NCI-H1417 treated with DMSO at 0.1 percent for 48 hours (cell line): ENCODE measurements at places on chromosomes 13 and 19.

DNA sequence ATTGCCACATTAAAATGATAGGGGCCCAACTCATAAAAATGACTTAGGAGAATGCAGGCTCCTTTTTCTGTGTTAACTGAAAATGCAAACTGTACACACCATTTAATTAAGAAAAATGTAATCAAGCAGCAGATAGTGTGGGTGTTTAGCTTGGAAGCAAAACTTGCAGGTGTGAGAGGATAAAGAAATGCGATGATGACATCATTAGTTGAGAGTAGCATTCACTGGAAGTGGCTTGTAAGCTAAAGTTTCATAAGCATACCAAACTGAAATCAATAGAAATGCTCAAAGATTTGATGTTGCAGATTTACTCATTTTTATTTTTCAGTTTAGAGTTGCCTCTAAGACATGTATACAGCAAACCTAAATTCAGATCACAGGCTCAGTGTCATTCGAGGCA is 86.6 kb downstream of the PRR20E start:
- no peak for DNase-seq

- no peak for DNase-seq
Observed at GRCh38 chr19:2476451-2477140, 669 bp downstream of the GADD45B start.

DNA sequence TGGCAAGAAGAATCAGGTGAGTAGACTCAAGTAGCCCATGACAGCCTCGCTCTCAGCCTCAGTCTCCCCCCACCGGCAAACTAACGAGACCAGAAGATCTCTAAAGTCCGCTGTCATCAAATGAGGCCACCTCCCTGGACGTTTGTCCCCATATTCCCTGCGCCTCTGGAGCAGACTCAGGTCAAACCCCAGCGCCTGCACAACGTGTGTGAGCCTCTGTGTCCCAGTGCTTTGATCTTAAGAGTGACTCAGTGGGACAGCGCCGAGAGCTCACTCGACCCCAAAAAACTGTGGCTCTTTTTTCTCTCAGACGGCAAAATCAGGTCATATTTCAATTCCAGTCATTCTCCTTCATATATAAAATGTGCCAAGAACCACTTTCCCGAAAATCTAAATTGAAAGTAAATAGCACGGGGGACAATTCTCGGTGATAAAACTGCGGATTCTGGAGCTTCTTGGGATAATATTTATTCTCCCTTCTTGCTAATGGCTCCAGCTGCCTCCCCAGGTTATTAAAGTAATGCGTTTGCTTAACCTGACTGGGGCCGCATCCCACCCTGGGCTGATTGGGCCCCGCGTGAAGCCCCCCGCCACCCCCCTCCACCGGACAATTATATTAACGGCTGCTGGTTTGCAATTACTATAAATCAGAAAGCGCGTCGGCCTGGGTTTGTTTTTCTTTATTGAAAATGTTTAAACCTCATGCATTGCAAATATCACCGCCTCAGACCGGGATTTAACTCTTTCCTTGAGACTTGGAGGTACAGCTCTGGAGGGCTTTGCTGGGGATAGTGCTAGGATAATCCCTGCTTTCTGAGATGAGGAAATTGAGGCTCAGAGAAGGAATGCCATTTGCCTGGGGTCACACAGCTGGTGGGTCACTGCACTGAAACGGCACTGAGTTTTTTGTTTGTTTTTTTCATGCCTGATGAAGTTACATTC is 37.5 kb upstream of the ZNRF4 start:
- no peak for DNase-seq

- DNase-seq: no peak
Observed at GRCh38 chr13:43877766-43878165, 1.8 kb downstream of the CCDC122 start.

GRCh38 chr19:391726-392374 is 17.1 kb downstream of the C2CD4C start:
- DNase-seq: no peak

DNA sequence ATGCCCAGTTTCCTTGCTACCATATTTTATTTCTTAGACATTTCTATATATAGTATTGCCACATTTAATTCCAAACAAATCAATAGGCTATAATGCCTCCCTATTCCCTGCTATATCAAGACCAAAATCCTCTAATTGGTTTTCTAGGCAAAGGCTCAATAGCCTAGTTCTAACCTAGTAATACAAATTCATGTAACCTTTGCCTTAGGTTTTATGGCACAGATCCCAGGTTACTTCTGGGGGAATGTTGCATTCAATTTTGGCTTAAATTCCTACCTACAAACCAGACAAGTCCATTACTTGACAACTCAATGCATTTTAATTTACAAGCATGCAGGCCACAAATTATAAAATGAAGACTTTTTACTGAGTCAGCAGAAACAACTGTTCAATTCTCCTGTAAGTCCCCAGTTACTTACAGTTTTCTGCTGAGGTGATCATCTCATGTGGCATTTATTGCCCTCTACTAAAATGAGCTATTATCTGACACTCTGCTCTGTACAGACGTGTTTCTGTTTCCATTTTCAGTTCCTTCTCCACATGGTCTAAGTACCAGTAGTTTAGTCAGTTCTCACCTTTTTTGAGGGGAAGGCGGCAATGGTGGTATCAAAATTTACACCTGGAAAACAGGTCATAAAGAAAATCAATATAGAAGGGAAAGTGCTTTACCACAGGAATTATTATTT is 11.7 kb downstream of the KCNRG start:
- DNase-seq: no peak

- no peak for DNase-seq
Observed at GRCh38 chr19:38036707-38037611, 130.0 kb downstream of the SIPA1L3 start.

GRCh38 chr13:71864094-71864985 is 2.7 kb downstream of the DACH1 start:
- DNase-seq: no peak

- no peak for DNase-seq
Observed at GRCh38 chr19:10362259-10362658, 18.1 kb downstream of the TYK2 start.

DNA sequence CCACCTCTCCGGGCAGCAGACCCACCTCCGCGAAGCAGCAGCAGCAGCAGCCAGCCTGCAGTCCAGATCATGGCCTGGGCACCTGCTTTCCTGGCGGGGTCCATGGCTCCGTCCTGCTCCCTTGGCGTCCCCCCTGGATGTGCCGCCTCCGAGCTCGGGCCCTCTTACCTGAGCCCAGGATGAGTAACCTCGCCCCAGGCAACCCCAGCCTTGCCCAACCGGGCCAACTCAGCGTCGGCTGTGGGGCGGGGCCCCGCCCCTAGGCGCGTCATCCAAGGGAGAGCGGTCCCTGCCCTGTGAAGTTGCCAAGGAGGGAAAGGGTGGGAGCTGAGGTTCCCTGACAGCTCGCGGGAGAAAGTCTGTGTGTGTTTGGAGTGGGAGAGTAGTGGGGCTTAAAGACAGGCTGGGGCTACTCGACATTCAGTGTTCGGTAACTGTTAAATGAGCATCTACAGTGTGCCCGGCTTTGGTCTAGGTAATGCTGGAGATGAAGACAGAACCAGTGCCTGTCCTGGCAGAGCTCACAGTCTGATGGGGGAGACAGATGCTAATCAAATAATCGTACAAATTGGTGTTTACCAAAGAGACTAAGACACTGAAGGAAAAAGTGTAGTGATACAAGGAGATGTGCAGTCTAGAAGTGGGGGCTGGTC is at the start of gene LYPD3:
Gene LYPD3 (minus strand): TSS at position 141 of the 653 bp plus-strand sequence. CDS start 37 bp downstream, at position 104.
- DNase-seq: no peak

- no peak for DNase-seq
Observed at GRCh38 chr19:46474211-46474610, 2.8 kb upstream of the PNMA8A start.

GRCh38 chr13:51995677-51996551 is 15.3 kb downstream of the ATP7B start:
- no peak for DNase-seq

GRCh38 chr13:70339738-70340137 is 231.5 kb upstream of the KLHL1 start:
- DNase-seq: no peak

DNA sequence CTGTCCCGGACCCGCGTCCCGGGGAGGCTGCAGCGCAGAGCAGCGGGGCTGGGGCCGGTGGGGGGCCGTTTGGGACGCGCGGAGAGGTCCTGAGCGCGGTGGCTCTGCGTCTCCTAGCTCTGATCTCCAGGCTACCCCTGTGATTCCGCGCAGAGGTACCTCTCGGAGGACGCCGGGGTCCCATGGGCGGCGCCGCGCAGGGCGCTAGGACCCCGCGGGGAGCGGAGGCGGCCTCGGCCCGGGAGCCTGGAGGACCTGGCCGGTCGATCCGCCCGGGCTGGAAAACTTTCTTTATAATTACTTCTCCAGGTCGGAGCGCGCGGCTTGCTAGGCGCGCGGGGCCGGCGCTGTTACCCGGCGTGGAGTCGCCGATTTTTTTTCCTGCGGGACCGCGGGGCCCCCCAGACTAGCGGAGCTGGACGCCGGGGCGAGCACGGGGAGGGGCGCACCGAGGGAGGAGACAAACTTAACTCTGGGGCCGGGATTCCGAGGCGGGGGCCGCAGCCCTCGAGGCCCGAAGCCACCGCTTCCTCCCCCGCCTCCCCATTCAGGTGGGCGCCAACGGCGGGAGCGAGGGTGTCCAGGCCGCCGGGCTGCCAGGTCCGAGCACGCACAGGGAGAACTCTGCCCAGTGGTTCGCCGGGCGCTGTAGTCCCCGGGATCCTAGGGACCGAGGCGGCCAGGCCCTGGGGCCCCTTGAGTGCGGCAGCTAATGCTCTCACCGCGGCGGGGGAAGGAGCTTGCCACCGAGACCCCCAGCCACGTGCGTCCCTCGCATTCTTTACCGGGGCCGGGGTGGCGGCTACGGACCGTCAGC is 848 bp upstream of the CEBPA start:
- DNase-seq: no peak

- DNase-seq: no peak
Observed at GRCh38 chr13:94920578-94920977, 208.2 kb upstream of the SOX21 start.

GRCh38 chr19:30557212-30557611 is 185.0 kb downstream of the ZNF536 start:
- no peak for DNase-seq

- DNase-seq: no peak
Observed at GRCh38 chr19:2482354-2483038, 6.6 kb downstream of the GADD45B start.

DNA sequence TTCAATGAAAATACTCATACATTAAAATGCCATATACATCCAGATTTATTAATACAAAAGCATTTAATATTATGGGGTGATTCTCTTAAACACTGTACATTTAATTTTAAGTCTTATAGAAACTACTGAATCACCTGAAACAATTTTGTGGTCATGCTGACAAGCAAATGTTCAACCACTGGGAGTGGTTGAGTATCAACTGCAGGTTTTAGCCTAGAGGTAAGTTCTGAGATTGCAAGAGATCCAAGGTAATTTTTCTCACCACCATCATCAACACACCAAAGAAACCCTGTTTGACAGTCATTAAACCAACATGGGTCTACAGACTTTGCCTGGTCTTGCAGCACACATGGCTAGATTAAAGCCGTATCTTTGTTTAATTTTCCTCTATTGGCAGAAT is 196.3 kb downstream of the LHFPL6 start:
- no peak for DNase-seq

- DNase-seq: no peak
Observed at GRCh38 chr13:92657565-92657964, 569.0 kb upstream of the GPC6 start.

DNA sequence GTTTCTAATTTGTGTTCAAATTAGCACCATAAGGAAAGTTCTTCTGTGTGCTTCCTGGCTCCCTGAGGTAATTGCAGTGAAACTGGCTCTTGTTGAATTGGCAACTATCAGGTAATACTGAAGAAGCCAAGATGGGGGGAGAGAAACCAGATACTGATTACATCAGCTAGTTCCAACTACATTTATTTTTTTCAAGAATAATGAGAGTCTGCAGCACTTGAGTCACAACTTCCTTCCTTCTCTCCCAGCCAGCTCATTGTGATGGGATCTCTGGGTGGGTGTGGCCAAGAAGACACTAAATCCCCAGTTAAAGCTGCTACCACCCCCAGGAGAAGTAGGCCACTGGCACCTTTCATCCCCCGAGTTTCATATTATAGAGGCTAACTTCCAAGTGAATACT is 100.7 kb upstream of the RXFP2 start:
- no peak for DNase-seq

- DNase-seq: no peak
Observed at GRCh38 chr19:45823182-45823581, 8.1 kb upstream of the RSPH6A start.

GRCh38 chr19:48815870-48816501 is 5.2 kb upstream of the BCAT2 start:
- DNase-seq: no peak

GRCh38 chr13:85608255-85608829 is 190.9 kb downstream of the SLITRK6 start:
- no peak for DNase-seq

- DNase-seq: no peak
Observed at GRCh38 chr13:65829241-65830008, 1400.7 kb downstream of the PCDH9 start.

DNA sequence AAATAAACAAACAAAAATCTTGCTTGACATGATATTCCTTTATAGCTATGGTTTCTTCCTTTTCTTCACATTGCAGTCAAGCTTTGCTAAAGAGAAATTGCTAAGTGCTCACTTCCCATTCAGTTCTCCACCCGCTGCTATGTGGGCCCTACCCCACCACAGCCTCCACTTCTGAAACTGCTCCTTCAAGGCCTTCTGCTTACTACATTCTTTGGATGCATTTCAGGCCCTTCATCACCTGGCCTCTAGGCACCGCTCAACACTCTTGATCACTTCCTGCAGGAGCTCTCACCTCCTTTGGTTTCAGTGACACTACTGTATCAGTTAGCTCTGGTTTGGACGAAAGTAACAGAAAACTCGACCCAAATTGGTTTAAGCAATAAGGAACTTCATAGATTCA is 72.4 kb downstream of the KLF5 start:
- no peak for DNase-seq

GRCh38 chr19:16111909-16112752 is 442 bp downstream of the RAB8A start:
- DNase-seq: no peak

GRCh38 chr13:35977060-35977459 is 154.1 kb downstream of the DCLK1 start:
- no peak for DNase-seq

- DNase-seq: no peak
Observed at GRCh38 chr13:20721454-20722357, 18.2 kb downstream of the IL17D start.

GRCh38 chr19:35776102-35776788 is 881 bp downstream of the ARHGAP33 start:
- DNase-seq: no peak

GRCh38 chr19:40754611-40755247 is 3.7 kb downstream of the SNRPA start:
- DNase-seq: no peak

- no peak for DNase-seq
Observed at GRCh38 chr19:49324801-49325576, at the start of gene SLC6A16. SLC6A16 (minus strand) TSS chr19:49325191; CDS start chr19:49311347, 13,844 bp downstream.
